Neuronal stem cell (in vitro differentiated cells): ENCODE measurements at places on chromosomes 2 and 18.

DNA sequence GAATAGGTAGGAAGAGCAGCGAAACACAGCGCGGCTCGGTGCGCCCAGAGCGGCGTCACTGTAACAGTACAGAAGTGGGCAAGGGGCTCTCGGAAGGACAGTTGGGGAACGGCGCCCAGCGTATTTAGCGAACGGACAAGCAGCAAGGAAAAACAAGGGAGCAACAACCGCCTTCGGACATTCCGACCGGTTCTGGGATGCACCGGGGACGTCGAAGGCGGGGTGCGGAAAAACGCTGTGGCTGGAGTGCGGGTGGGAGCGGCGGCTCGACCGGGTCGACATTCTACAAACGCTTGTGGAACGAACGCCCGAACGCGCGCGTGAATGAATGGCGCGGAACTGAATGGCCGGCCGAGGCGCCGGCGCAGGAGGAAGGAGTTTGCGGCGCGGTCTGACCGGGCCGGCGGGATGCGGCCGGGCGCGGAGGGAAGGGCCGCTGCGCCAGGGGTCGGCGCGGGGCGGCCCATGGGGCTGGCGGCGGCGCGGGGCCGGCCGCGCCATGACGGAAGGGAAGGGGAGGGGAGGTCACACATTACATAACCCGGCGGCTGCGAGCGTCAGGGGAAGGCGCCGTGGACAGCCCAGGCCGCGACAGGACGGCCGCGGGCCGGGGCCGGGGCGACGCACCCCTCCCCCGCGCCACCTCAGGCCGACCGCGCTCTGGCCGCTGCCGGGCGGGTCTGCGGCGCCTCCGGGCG lies 605 bp downstream of the REV1 start:
- no peak for DNase-seq

DNA sequence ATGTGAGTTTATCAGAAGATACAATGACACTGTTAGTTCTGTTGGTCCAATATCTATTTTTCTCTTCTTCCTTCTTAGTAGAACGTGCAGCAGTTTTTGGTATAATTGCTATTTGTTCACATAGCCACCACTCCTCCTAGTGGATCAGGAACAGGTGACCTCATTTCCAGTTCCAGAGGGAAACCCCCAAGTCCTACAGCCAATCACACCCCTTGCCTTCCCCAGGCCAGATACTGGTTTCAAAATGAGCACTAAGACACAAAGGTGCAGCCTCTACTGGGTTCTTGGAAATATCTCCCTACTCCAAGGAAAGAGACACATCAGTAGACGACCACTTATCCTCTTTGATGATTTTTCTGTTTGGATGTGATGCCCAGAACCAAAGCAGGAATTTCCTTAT lies 103.2 kb downstream of the TCF4 start:
- DNase-seq = no peak

DNA sequence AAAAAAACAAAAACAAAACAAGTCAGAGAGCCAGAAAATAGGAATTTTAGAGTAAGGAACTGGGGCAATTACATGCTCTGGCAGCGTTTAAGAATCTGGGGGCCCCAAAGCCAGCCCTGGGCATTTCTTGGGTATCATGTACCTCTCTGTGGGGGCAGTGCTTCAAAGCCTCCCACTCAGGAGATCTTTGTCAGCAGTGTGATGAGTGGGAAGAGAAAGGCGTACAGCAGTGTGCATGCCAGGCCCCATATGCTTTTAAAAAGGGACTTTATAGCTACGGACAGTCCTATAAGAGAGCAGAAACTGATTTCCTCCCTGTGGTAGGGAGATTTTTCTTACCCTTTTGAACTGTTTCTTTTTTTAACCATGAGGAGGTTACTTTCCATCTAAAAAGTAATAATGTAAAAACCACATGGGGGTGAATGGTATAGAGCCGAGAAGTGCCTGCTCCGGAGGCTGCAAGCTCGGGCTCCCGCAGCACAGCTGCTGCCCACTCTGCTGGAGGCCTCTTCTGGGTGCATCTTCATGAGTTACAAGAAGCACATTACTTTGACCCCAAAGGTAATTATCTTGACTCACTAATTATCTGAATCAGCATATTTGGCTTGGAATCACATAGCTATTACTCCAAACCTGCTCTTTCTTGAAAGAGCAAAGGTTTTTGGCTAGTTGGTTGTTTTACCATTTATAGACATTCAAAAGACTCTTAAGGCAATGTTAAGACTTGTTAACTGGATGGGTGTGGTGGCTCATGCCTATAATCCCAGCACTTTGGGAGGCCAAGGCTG lies 46.4 kb downstream of the PROC start:
- DNase-seq = no peak

- DNase-seq = no peak
Observed at GRCh38 chr2:26466662-26467310, 11.1 kb downstream of the OTOF start.

GRCh38 chr18:79951545-79952455 lies at the start of gene SLC66A2:
Gene SLC66A2, minus strand, starts transcription at chr18:79951653. Its CDS starts 727 bp downstream, at chr18:79950926.
- DNase-seq = peak; percentile 81

DNA sequence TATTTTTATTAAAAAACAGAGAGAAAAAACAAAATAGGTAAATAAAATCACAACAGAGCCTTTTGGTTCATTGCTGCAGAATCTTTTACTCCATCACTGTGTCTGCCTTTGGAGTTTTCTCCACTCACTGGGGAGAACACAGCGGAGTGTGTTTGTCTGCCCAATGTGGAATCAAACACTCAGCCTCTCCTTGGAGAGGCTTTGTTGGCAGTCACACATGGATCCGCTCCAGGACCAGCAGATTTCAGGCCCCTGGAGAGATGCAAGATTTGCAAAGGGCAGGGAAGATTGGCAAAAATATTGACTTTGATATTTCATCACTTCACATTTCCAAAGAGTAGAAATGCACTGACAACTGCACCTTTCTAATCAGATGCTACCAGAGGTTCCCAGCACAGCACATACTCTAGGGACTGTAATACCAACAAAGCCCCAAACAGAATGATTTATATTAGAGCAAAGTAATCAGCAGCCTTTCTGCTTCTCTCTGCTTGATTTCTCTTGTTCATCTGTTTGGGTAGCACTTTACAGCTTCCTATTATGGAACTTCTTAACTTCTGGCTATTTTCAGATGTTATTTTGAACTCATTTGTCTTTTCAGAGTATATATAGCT lies 1898.8 kb upstream of the PIK3C3 start:
- no peak for DNase-seq

DNA sequence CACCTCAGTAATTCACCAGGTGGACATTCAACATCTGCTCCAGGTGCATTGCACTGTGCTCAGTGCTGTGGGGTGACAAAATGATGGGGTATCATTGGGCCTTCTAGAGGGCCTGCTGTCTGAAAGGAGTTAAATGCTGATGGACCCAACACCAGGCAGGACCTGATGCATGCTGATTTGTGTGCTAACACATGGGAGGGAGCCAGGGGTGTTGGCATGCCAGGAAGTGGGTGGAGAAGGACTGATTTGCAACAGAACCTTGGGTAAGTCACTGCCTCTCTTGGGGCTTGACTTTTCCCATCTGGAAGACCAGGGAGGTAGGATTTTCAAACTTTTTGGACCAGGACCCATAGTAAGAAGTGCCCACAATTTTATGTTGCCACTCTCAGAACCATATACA lies 57.9 kb upstream of the CXCR4 start:
- DNase-seq = no peak

DNA sequence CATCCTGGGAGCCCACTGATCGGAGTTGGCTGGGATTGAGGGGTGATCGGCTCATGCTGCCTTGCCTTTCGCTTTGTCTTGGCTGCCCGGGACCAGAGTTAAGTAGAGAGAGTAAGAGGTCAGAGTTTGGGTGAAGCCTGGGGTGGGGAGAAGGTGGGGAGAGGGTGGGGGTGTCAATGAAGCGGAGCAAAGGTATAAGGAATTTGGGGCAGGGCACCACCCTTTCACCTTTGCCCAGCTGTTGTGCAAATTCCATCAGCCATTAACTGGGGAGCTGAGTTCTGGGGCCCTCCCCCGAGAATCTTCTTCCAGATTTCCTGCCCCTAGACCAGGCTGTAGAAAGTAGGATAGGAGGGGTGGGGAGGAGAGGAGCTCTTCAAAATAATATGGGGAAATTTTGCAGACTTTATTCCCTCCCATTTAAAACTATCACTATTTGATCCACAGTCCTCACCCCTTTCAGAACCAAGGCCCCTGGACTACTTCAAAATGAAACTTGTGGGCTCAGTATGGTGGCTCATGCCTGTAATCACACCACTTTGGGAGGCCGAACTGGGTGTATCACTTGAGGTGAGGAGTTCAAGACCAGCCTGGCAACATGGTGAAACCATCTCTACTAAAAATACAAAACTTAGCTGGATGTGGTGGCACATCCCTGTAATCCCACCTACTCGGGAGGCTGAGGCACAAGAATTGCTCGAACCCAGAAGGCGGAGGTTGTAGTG lies at the start of gene SLC23A3:
SLC23A3 (minus strand) TSS at position 100 of the 725 bp plus-strand sequence; CDS start at position 55, 45 bp downstream.
- no peak for DNase-seq

DNA sequence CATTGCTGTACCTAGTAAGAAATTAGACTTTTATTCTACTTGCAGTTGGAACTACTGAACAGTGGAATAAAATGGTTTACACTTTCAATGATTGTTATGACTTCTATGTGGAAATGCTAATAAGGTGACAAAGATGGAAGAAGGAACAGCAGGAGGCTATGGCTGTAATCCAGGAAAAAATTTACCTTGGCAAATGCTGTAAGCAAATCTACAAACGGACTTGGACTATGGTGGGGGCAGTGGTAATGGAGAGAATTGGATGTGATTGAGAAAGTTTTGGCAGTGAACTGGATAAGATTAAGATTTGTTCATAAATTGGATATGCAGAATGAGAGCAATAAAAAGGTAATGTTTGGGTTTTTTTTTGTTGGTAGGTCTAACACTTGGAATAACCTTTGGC lies 111.0 kb upstream of the ERBB4 start:
- DNase-seq = no peak

DNA sequence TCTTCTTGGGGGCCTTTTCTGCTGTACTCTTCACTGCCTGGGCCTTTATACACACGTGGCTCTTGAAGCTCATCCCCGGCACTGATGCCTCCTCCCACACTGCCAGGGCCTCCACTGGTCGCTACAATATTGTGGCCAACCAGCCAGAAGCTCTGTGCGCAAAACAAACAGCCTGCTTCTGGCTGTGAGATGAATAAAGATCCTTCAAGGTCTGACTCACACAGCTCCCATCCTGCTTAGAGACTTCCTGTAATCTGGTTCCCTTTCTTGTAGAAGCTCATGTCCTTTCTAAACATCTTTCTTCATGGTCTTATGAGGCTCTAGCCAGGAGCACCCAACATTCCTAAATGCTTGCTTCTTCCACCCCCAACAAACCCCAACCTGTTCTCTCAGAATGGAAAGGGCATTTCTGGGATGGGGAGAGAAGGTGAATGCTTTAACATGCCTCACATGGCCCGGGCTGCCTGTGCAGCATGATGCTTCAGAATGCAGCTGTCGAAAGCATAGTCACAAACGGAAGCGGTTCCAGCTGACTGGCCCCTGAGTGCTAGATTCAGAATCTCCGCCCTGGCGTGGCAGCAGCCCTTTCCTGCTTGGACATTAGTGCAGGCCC lies 24.6 kb downstream of the NRP2 start:
- no peak for DNase-seq

- no peak for DNase-seq
Observed at GRCh38 chr2:240463274-240463865, 27.9 kb downstream of the GPC1 start.

- no peak for DNase-seq
Observed at GRCh38 chr2:201414099-201415023, 36.9 kb downstream of the TRAK2 start.

- no peak for DNase-seq
Observed at GRCh38 chr2:84481702-84482101, 22.6 kb upstream of the SUCLG1 start.

DNA sequence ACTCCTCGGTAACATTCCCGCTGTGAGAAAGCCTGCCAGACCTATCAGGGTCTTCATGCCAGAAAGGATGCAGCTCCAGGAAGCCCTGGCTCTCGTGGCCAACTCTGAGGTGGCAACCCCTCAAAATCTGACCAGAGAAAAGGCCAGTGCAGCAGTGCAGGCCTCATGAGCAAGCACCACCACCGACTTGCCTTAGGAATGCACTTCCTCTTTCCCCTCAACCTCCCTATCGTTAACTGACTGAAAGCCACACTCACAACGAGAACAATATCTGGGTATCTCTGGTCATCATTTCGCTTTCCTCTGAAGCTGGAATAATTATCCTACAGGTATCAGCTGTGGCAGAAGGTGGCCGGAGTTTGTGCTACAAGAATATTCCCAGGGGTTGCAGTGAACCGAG lies 101.4 kb upstream of the POU3F3 start:
- no peak for DNase-seq

DNA sequence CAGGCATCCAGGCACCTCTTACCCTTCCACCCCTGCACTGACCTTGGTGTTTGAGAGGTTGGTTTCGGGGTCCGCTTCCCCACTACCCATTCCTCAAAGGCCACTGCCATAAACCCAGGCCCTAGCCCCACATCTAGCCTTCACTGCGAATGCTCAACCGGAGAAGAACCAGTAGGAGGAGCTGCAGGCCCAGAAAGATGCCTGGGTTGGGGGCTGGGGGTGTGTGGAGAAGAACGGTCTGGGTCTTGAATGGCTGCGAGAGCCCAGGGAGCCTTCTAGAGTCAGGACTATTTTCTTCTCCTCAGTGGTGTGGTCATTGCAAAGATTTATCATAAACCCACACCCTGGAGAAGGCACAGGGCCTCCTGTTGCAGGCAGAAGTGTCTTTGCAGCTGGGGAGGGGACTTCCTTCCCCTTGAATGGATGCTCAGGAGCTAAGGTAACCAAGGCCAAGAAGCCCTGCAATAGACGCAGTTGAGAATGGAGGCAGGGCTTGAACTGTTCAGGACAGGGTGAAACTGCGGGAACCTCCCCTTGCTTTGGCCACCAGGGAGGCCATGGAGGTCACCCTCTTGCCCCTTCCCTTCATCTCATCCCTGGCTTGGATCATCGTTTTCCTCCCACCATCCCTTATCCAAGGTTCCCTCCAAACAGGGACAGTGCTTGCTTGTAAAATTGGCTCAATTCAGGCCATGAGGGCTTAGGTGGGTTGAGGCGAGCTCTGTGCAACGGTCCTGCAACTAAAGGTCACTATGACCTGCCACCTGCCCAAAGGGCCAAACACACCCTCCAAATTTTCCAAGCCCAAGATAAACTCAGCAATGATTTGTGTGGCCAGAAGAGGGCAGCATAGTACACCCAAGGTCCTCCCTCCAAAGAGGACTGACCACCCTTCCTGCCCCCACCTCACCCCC lies 20.9 kb downstream of the THNSL2 start:
- DNase-seq = peak; percentile 76

DNA sequence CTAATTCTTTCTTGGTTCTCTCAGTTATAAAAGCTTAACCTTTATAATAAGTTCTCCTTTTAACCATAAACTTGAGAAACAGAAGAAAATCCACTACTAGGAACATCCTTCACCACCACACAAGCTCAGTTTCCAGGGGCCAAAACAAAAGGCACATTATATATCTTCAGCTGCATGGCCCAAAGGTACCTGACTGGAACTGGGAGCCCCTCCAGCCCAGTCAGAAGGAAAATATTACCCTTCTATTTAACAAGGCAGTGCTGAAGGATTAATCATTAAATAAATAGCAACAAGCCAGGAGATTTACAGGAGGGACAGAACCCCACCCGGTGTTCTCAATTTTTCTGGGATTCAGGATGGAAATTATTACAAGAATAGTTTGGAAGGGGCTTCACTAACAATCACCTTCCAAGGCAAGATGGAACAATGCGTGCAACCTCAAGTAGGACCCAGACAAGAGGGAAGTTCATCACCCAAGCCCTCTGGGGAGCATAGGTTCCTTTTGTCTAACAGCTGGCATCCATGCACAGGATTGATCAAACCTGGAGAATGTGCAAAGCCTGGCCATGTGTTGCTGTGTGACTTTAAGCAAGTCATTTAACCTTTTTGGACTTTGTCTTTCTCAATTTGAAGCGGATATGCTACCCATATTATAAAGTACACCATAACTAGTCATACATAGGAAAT lies 159.6 kb upstream of the SETBP1 start:
- no peak for DNase-seq
